ENCODE measurements at places on chromosomes 1 and 21. TPM values are rescaled to one million over a fixed set of nuclear protein-coding genes. Genes with fewer than 3 reads are reported as not detected.
A peak's percentile ranks its signal among the peaks of the same experiment; 100 is the strongest.

KCNK1 gene
- 0.61 TPM for total RNA-seq

GRCh38 chr1:158062174-158062573 is 68.7 kb downstream of the KIRREL1 start:
- no peak for DNase-seq

ENAH gene
- total RNA-seq, result not detected

GRCh38 chr1:53899206-53899628 is 5.2 kb downstream of the DIO1 start:
- no peak for DNase-seq

GRCh38 chr1:42130061-42130660 is 23.0 kb upstream of the GUCA2B start:
- no peak for DNase-seq

DNA sequence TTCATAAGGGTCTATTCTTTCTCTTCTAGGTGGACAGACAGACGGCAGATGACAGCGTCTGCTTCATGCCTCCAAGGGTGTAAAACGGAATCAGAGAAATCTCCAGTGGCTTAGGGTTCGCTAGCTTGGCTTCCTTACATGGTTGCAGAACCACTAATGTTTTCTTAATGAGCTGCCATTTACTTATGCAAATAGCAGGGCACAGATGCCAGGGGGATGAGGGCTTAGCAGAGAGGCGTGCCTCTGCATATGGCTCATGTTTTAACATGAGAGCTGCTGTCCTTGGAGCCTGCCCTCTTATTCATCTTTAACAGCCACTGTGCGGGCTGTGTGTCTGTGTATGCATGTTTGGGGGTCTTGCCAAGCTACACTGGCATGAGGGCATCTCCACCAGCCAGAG is 119.6 kb downstream of the IER5 start:
- no peak for DNase-seq

- DNase-seq, result no peak
These were observed 970.6 kb downstream of the MRPL39 start for GRCh38 chr21:24636696-24637095.

DNA sequence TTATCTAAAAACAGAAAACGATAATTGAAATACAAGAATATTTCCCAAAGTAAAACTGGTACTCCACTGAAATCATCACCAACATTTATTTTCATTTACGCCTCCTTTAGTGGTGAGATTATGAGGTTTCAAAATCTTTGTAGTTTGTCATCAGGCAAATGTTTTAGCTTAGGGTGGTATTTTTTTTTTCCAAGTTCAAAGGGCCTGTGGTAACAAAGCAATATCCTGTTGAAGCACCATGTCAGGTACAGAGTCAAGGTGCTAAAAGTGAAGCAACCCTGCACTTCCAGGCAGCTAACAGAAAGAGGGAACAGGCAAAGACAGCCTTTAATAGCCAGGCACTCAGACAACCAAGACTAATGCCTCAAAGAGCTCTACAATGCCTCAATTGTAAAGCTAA is 89.2 kb downstream of the JAK1 start:
- DNase-seq, result no peak

GRCh38 chr1:25107643-25108010 is 124.7 kb downstream of the SYF2 start:
- no peak for DNase-seq

PDE9A gene
- total RNA-seq, result 6.8 TPM

ADAMTSL4 gene
- 0.18 TPM for total RNA-seq

- DNase-seq, result no peak
These were observed 150.9 kb downstream of the PHTF1 start for GRCh38 chr1:113608399-113608798.

DNA sequence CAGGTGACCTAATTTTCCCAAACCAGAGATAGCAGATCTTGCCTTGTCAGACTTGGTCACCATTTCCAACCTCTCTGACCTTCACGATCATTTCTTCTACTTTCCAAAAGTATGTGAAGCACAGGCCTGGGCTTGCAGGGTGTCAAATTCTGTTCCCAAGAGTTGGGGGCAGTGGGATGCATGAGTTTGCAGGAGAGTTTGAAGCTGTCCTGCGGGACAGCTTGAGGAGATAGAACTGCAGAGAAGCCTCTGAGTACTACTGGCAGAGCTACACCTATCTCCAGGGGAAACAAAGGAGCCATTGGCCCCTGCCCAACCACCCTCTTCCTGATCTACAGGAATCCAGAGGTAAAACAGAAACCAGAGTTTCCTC is 11.3 kb downstream of the TXNIP start:
- no peak for DNase-seq

- no peak for DNase-seq
These were observed 820.9 kb upstream of the ADGRL4 start for GRCh38 chr1:79827446-79827845.

- no peak for DNase-seq
These were observed 141.4 kb upstream of the CACYBP start for GRCh38 chr1:174858301-174858700.

- no peak for DNase-seq
These were observed 35.0 kb downstream of the DNAJC6 start for GRCh38 chr1:65344171-65344814.

DNA sequence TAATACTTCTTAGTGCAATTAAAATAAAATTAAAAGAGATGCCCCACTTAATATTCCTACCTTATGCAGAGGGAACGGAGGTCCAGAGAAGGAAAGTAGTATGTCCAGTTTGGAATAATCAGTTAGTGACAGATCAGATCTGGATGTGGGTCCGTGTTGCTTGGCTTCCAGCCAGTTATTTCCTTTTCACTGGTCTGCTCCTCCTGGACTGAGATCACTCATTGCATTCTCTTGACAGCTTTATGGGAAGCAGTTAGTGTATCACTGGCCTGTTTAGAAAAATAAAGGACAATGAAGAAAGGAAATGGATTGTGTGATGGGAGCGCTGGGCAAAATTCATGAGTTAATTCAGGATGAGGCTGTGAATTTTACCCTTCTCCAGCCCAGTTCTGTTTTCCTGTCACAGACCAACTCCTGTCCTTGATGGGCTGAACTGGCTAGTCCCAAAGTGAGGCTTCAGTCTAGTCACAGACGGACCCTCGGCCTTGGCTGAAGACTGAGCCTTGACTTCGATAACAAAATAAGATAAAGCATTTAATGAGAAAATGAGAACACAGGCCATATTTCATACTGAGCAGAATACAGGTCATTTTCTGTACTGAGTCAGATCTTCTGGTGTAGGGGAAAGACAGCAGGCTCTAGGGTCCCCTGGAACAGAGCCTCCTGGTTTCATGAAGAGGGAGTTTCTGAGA is 85.2 kb upstream of the TRABD2B start:
- no peak for DNase-seq

- DNase-seq, result no peak
These were observed 40.5 kb upstream of the SRP9 start for GRCh38 chr1:225737161-225737560.

DNA sequence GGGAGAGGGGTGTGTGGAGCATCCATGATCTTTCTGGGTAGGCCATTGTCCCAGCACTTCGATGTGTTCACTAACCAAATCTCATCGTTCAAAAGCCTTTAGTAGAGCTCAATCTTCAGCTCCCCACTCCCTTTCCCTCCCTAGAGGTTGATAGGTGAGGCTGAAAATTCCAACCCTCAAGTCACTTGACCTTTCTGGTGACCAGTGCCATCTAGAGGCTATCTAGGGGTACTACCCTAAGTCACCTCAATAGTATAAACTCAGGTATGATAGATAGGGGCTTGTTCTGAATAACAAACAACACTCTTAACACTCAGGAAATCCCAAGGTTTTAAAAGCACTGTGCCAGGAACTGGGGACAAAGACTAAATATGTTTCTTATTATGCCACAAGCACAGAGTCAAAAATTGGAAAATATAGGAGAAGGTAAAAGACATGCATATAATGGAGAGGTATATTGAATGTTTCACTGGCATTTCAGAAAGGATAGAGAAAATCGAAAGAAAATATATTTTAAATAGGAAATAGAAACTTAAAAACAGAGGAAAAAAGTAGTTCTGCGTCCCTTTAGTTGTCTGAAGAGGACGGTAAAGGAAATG is 42.9 kb upstream of the CD53 start:
- DNase-seq, result peak; percentile 46

DNA sequence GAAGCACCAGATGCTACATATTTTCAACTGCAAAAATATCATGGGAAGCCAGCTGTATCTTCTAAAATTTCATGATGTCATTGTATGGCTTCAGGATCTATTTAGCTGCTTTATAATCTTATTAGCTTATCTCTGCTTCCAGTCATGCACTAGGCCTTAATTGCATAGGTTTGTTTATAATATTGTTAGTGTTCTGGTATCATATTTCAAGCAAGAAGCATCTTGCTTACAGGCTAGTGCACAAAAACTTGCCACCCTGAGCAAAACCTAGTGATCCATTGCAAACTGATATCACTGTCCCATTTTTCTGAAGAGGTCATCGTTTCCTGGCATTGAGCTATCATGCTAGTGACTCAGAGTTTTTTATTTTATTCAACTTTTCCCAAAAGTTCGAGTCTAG is 15.7 kb upstream of the NRIP1 start:
- no peak for DNase-seq

SPRR3 gene
- total RNA-seq, result not detected

- DNase-seq, result no peak
These were observed 22.1 kb downstream of the HYI start for GRCh38 chr1:43431676-43432075.

DNA sequence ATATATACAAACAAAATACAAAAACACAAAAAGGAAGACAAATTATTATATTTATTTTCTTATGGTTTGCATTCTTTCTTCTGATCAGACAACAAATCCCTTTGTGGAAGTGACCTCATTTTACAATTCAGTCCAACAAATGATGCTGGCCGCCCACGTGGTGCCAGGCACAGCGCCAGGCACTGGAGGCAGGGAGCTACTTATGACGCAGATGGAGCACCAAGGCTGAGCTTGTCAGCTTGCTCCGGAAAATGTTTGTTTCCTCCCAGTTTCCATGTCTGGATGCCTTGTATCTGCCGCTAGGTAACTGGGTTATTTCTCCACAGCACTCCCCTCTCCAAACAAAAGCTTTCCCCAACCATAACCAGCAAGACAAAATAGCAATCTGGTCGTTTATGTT is 30.7 kb upstream of the CD34 start:
- no peak for DNase-seq

- no peak for DNase-seq
These were observed 20.9 kb upstream of the HSD3B2 start for GRCh38 chr1:119394085-119394484.

ZNF281 gene
- 11.9 TPM for total RNA-seq

- no peak for DNase-seq
These were observed 174.7 kb downstream of the NRIP1 start for GRCh38 chr21:14890141-14890540.

HEYL gene
- total RNA-seq, result not detected

- DNase-seq, result no peak
These were observed 14.6 kb downstream of the HENMT1 start for GRCh38 chr1:108646265-108646647.

DNA sequence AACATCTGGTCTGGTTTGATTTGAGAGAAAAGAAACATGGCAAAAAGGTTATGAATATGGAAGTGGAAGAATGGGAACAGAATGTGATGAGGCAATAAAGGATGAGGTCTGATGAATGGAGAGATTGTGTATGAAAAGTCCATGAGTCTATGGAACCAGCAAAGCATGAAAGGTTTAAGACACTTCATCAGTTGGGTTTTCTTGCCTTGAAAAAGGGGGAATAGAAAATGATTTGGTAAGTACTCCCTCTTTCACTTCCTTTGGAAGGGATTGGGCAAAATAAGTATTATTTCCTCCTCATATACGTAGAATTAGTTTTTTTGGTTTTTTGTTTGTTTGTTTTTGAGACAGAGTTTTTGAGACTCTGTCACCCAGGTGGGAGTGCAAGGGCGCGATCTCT is 155.8 kb downstream of the TRIM33 start:
- no peak for DNase-seq

- no peak for DNase-seq
These were observed 116.0 kb downstream of the MIS18A start for GRCh38 chr21:32162727-32163320.

All from activated CD8-positive, alpha-beta memory T cell treated with anti-CD3 and anti-CD28 coated beads, Interleukin-2, amount 10 ng/mL, durations not matched to agents 7 days and 5 days (primary cell).